ENCODE measurements at places on chromosomes 5 and 9. TPM values are rescaled to one million over a fixed set of nuclear protein-coding genes. Genes with fewer than 3 reads are reported as not detected.

DNA sequence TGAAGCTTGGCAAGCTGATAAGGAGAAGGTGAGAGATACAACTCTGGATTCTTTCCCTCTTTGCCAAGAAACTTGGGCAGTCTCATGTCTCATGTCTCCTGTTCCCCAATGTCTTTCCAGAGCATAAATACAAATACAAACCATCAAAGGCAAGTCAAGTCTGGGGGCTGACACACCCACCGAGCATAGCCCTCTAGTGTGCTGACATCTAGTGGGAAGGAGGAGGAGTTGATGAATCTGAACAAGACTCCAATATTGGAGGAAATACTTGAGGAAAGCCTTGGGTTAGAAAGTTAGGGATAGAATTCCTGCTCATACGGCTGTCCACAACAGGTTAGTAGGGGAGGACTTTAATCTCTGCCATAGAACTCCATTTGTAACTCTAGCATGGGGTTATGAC lies 8.6 kb downstream of the MLANA start:
- DNase-seq = no peak

- DNase-seq = no peak
These were observed 68.9 kb downstream of the FAT2 start for GRCh38 chr5:151522226-151522625.

DNA sequence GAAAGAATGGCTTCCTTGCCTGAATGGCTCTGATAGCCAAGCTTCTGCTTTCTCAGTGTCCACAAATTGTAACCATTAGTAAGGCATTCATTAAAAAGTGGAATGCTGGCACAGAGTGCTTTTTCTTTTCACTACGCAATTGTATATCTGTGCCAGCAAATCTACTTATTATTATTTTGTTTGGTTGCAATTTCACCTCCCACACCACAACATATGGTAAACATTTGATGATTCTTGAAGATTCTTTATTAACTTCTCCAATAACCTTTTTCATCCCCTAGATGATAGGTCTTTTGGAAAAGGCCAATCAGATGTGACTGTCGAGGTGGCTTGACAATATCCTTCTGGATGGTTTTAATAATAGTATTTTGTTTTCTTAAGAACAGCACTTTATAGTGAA lies 234.1 kb downstream of the TMEM38B start:
- no peak for DNase-seq

- DNase-seq = no peak
These were observed 97.3 kb upstream of the DAP start for GRCh38 chr5:10858307-10858706.

GRCh38 chr5:52743970-52744369 lies 43.7 kb upstream of the ITGA1 start:
- DNase-seq = no peak

DNA sequence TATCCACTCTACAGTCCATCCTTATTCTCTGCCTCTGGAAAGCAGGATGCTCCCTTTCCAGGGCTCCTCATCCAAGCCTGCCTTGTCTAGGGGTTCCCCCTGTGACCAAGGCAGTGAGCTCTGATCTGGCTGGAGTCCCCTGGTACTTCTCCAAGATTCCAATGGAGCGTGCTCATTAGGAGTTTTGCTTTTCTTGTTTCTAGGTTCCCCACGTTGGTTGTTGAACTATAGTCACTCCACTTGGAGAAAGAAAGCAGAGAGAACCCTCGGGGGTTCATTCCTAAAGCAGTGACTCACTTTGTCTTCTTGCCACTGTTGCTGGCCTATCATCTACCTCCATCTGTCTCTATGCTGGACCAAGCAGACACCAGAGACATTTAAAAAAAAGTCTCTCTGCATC lies 192.6 kb downstream of the TLE4 start:
- DNase-seq = peak; percentile 58

DNA sequence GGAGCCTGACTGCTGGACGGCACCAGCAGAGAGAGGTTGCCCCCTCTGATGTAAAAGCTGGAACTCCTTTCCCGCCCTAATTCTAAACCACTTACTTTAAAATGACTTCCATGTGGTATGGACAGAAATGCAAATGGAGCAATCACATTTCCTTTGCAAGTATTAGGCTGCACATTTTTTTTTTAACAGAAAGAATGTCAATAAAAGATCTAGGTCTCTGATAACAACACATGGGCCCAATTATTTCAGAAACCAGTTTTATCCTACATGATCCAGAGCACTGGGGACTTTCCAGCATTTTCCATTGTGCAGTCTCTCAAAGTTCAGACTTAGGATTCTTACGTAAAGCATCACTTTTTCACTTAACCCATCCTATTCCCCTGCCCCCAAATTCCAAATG lies 203.7 kb downstream of the NXNL2 start:
- no peak for DNase-seq

GRCh38 chr5:107365320-107366109 lies 305.2 kb downstream of the EFNA5 start:
- no peak for DNase-seq

DNA sequence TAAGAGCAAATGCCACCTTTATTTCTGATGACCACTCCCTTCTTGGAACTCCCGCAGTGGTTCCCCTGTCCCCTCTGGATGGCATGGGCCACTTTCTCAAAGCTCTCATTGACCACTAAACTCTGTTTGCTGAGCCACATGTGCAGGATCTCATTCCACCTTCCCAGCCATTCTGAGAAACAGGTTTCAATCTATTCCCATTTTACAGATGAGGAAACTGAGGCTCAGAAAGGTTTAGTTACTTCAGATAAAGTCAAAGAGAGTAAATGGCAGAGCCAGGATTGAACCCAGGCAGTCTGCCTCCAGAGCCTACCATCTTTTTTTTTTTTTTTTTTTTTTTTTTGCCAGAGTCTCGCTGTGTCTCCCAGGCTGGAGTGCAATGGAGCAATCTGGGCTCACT lies 24.2 kb downstream of the COL27A1 start:
- DNase-seq = no peak

DNA sequence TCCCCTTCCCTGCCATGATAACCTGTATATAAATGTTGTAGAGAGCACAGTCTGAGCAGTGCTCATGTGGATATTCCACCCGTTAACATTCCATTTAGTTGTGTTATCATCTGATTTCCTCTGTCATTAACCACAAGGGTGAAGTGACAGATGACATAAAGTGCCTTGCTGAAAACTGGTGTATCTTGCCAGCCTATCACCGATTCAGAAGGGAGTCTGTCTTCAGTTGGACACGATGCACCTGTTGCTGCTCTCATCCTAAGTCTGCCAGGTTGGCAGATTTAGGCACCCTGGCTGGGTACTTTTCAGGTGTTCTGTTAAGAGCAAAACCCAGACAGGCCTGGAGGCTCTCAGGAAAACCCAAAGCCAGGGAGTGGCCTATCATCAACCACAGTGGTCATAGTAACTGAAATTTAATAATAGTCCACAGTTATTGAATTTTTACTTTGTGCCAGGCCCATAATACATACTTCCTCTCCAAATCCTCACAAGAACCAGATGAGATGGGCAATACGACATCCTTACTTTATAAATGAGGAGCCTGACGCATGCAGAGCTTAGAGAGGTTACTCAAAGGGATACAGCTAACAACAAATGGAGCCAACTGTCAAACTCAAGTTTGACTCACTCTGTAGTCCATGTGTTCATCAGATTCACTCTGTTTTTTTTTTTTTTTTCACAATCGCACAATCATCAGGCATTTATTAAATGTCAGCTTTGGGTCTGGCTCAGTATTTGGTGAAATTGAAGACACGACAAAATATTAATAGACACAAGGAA lies 100.7 kb upstream of the SPRY4 start:
- DNase-seq = no peak

GRCh38 chr5:105448271-105448670 lies 1885.7 kb upstream of the NUDT12 start:
- DNase-seq = no peak

- no peak for DNase-seq
These were observed 71.2 kb upstream of the IZUMO3 start for GRCh38 chr9:24616863-24617262.

DNA sequence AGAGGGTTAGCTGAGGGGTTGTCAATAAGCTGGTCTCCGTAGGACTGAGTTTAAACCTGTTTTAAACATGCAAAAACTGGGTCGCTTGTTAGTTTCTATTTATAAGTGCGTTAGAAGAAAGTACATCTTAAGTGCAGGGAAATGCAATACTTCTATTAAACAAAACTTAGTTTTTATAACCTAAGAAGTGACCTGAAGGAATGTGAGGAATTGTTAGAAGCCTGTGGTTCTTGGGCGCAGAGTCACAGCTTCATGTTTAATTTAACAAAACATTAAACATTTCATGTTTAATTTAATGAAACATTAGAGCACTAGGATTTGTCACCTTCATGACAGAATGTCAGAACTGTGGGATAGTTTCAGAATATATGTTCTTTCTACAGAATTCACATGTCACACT lies 469.2 kb upstream of the WWC1 start:
- DNase-seq = peak; percentile 65

The ELAVL2 gene
- 0.08 TPM for total RNA-seq

The LHX3 gene
- total RNA-seq = not detected

The EFNA5 gene
- 0.22 TPM for total RNA-seq

The SH3TC2 gene
- 16.9 TPM for total RNA-seq

All from SJSA1 (cell line).